ENCODE measurements at places on chromosomes 2 and 18.

GRCh38 chr2:30448866-30449265 is 1.8 kb downstream of the LCLAT1 start:
- DNase-seq = no peak

DNA sequence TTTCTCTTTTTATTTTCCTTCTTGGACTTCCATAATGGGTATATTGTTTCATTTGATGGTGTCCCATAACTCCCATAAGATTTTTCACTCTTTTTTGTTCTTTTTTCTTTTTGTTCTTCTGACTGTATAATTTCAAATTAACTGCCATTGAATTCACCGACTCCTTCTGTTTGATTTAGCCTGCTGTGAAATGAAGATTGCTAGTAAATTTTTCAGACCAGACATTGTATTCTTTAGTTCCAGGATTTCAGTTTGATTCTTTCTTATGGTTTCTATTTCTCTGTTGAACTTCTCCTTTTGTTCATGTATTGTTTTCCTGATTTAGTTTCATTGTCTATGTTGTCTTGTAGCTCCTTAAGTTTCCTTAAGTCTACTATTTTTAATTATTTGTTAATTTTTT is 87.6 kb upstream of the SPOPL start:
- no peak for DNase-seq

GRCh38 chr2:242022550-242023290 is 153.2 kb downstream of the RTP5 start:
- DNase-seq = no peak

- DNase-seq = no peak
These were observed 137.1 kb upstream of the CCDC150 start for GRCh38 chr2:196502386-196502785.

- no peak for DNase-seq
These were observed 62.3 kb upstream of the MGAT4A start for GRCh38 chr2:98793275-98793674.

- DNase-seq = no peak
These were observed 352.5 kb downstream of the ARHGAP15 start for GRCh38 chr2:143481733-143482132.

DNA sequence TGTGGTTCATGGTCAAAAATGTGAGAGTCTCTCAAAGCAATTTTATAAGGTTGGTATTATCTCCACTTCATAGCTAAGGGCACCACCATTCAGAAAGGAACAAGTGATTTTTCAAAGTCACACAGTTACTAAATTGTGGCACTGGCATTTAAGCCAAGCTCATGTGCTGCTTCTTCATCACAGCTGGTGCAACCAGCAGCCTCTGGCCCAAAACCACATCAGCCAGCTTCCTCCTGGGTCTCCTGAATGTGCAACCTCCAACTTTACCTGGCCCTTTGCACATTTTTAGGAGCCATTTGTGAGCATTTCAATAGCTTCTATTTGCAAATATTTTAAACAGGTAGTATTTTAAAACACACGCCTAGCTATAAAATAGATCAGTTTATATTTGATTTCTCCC is 293.7 kb downstream of the BCL11A start:
- DNase-seq = no peak

DNA sequence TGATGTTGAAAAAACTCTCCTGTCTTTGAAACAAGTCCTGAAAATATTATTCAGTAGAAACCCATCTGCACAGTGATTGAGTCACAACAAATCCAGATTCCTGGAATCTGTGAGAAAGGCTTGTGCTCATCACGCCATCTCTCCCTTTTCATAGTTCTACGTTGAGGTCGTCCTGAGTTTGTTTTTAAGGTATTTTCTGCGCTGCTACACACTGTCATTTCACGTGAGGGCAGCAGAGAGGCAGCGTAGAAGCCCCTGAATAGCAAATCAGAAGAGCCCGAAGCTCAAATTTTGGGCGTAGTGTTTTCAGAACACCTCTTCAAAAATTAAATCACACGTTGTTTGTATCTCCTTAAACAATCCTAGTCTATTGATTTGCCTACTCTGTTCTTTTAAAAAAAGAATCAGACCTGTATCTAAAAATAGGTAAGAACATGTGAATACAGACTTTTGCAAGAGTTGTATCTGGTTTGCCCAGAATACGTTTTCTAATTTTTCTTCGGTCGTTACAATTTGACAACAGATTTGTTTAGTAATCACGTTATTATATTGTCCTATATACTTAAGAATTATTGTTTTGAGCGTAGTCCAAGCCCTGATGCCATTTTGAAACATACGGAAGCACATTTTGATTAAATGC is 61.6 kb upstream of the SLC38A11 start:
- no peak for DNase-seq

GRCh38 chr2:220278022-220278421 is 650.6 kb downstream of the SLC4A3 start:
- DNase-seq = no peak

GRCh38 chr2:60735496-60736250 is 20.4 kb upstream of the PAPOLG start:
- DNase-seq = peak; percentile 13

- no peak for DNase-seq
These were observed 337.3 kb downstream of the PLCL1 start for GRCh38 chr2:198141726-198142125.

- DNase-seq = no peak
These were observed 3.5 kb upstream of the NCK2 start for GRCh38 chr2:105741174-105741573.

GRCh38 chr2:27914041-27914804 is 23.7 kb downstream of the BABAM2 start:
- DNase-seq = no peak

DNA sequence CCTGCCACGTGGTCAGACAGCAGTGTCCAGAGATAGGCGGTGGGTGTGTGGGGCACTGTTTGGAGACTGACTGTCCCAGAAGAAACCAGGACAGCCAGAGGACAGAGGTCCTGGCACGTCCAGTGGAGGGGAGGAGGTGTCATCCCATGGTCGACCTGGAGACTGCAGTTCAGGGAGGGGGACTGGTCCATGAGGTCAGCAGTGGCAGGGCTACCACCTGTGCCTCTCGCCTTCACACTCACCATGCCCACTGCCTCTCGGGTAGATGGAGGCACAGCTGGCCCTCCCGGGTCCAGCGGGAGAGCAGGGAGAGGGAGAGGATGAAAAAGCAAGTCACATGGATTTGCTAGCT is 53.9 kb downstream of the INHBB start:
- DNase-seq = no peak

GRCh38 chr2:104862058-104862941 is 8.4 kb downstream of the POU3F3 start:
- no peak for DNase-seq

- no peak for DNase-seq
These were observed 180.5 kb downstream of the TMEM18 start for GRCh38 chr2:496729-497128.

DNA sequence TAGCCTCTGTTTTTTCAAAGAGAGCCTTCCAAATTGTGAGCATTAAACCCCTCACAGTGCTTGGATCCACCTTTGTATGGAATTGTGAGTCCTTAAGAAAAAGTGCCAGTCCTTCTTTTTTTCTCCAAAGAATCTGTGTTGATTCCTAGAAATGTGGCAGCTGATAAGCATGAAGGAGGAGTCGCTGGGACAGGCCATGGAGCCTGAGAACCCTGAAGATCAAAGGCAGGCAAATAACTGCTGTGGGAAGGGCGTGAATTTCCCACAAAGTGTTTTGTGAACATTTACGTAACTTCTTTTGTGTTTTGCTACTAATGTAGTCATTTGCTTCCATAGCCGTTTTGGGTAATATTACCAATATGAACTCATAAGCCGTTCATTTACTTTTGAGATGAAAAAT is 27.7 kb upstream of the CHMP1B start:
- no peak for DNase-seq

GRCh38 chr2:237412988-237413776 is 782 bp downstream of the COL6A3 start:
- no peak for DNase-seq

- DNase-seq = no peak
These were observed 54.9 kb downstream of the ANTXR1 start for GRCh38 chr2:69067866-69068265.

- DNase-seq = no peak
These were observed 57.8 kb downstream of the ZBTB7C start for GRCh38 chr18:48351216-48352050.

DNA sequence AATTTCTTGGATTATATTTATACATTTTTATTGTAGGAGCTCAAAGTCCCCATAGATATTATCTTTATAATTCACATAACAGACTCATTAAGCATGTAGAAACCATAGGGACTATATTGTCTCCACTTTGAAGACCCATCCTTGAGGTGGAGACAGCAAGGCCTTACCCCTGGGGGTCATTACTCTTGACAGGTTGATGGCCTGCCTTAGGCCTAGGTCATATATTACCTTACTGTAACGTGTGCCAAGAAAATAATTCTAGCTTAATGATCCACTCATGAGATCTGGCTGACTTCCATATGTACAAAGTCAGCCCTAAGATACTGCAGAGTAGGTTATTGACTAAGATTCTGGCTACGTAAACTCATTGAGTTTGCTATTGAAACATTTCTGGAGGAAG is 65.4 kb upstream of the GLS start:
- DNase-seq = no peak

DNA sequence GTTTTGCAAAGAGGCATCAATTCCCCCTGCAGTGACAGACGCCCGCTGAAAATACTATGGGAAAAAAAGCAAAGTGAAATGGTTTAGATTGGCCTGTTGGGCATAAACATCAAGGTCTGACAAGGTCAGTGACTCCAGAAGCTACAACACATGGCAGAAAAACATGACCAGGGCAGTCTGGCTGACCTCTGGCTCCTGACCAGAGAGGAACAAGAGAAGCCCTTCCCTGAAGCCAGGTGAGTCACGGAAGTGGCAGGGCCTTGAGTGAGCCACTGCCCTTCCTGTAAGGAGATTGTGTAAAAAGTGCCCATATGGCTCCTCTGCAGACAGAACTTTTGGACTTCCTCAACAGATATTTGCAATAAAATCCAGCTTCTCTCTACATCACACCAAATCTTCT is 72.0 kb downstream of the DNER start:
- DNase-seq = no peak

DNA sequence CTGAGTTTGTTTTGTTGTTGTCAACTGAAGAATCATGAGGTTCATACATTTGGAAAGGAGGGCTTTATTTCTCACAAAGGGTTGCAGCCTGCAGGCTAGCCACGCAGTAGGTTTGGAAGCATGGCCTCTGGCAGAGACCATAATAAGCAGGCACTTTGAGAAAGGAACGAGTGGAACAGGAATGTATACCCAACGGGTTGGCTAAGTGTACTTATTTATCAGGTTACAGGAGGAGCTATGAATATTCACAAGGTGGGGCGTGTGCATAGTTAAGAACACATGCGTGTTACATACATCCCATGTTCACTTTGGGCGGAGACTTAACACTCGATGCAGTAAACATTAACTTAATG is 30.1 kb upstream of the SH3RF3 start:
- no peak for DNase-seq

GRCh38 chr2:230873661-230874401 is 9.1 kb downstream of the ITM2C start:
- no peak for DNase-seq

GRCh38 chr2:240704651-240705050 is 13.0 kb downstream of the AQP12A start:
- no peak for DNase-seq

DNA sequence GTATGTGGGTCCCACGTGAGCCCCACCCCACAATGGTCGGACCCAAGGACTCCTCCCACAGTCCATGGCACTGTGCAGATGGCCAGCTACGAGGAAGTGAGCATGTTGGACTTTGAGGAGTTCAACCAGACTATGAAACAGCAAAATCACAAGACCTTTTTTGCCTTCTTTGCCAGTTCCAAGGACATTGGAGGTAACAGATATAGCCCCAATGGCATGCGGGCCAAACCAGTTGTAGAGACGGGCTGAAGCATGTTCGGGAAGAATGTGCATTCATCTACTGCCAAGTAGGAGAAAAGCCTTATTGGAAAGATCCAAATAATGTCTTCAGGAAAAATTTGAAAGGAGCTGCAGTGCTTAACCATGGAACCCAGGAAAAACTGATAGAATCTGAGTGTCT is 12.6 kb downstream of the DNER start:
- no peak for DNase-seq

GRCh38 chr2:169768262-169768995 is 30.2 kb upstream of the SSB start:
- DNase-seq = no peak

GRCh38 chr2:141711627-141712026 is 419.2 kb downstream of the LRP1B start:
- DNase-seq = no peak

GRCh38 chr2:46337208-46337994 is 40.2 kb downstream of the EPAS1 start:
- DNase-seq = no peak

GRCh38 chr2:38672445-38673391 is 6.8 kb downstream of the GALM start:
- no peak for DNase-seq

- no peak for DNase-seq
These were observed 148.9 kb downstream of the RNF152 start for GRCh38 chr18:61743775-61744531.

- DNase-seq = no peak
These were observed 320.6 kb downstream of the ZNF516 start for GRCh38 chr18:76174451-76174850.

- DNase-seq = no peak
These were observed 207.2 kb downstream of the ETAA1 start for GRCh38 chr2:67604360-67604759.

- DNase-seq = no peak
These were observed 79.3 kb downstream of the SDC1 start for GRCh38 chr2:20145497-20146193.

Measured in stimulated activated CD8-positive, alpha-beta memory T cell treated with anti-CD3 and anti-CD28 coated beads, Interleukin-7, amount 100 ng/mL, for 1 hour (primary cell).